ENCODE measurements at places on chromosomes 12 and 14.

GRCh38 chr14:71742485-71742884 lies 189.7 kb upstream of the RGS6 start:
- DNase-seq = no peak

DNA sequence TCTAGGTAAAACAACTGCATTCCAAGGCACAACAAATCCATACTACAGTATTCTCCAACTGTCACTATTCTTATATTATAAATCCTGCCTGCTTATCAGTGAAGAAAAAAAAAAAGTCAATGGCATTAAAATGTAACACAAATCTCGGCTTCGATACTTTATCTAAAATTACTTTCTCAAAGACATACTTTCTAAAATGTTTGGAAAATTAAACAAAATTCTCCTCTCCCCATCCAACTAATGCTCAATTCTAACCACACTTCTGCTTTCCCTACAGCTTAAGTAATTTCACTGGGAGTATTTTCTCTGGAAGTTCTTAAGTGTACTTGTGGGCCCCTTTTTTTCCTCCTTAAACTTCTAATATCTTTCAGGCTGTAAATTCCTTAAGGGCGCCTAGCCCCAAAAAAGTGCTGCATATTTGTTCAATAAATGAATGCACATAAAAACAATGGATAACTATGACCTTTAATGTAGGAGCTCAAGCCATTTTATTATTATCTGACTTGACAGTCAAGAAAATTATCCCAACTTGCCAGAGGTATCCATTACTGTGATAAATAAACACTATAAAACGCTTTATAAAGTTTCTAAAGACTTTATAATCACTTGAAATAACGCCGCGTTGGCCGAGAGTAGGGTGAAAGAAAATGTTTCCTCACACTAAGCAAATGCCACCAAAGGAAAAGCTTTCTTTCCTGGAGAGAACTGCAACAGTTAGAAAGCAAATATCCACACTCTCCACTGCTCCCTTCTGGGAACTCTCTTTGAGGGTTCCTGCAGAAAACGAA lies 977 bp downstream of the HEATR5A start:
- no peak for DNase-seq

- no peak for DNase-seq
Measured at GRCh38 chr12:57195186-57195585, 21.4 kb upstream of the NXPH4 start.

DNA sequence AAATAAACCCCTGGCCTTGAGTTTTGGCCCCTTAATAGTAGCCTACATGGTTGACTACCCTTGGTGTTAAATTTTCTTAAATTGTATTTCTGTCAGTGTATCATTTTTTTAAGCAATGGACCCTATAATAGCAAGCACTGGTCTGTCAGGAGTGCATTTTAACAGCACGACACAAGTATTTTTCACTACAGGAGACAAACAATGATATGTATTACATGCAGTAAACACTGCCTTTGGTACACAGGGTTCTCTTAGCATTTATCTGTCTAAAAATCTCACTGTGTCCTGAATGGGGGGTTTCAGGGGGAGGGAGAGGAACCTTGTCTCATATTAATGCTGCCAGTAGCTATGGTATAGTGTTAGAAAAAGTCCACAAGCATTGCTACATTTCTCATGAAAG lies 18.4 kb downstream of the LMO3 start:
- DNase-seq = no peak

- no peak for DNase-seq
Measured at GRCh38 chr14:28467611-28468010, 299.0 kb upstream of the FOXG1 start.

DNA sequence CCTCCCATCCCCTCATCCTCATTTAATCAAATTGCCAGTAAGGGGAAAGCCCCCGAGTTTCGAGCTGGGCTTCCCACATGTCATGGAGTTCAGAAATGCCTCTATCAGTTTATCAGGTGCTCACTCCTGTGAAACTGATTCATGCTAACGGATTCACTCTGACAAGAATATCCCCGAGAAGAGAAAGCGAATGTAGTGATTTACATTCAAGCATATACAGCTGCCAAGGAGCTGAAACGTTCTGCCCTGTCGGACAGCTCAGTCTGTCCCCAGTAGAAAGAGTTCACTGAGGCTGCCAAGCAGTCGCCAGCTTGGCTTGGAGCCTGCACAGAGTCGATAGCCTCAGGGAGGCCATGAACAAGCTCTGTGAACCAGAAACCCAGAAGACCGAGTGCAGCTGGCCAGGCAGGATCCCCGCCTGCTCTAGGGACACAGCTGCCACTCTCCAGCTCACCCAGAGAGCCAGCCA lies 88.4 kb downstream of the TMCC3 start:
- DNase-seq = peak; percentile 70

Data from amygdala (tissue), 56 donors.